ENCODE measurements at places on chromosomes 12 and 14. TPM values are rescaled to one million over a fixed set of nuclear protein-coding genes. Genes with fewer than 3 reads are reported as not detected.

The TAS2R9 gene
- total RNA-seq, result not detected

The KRT84 gene
- total RNA-seq, result not detected

The C14orf180 gene
- not detected for total RNA-seq

The FITM1 gene
- not detected for total RNA-seq

The WNT5B gene
- 0.14 TPM for total RNA-seq

The C1S gene
- 0.40 TPM for total RNA-seq

The HVCN1 gene
- 2.2 TPM for total RNA-seq

The BCL2L14 gene
- not detected for total RNA-seq

The NABP2 gene
- total RNA-seq, result 44.1 TPM

DNA sequence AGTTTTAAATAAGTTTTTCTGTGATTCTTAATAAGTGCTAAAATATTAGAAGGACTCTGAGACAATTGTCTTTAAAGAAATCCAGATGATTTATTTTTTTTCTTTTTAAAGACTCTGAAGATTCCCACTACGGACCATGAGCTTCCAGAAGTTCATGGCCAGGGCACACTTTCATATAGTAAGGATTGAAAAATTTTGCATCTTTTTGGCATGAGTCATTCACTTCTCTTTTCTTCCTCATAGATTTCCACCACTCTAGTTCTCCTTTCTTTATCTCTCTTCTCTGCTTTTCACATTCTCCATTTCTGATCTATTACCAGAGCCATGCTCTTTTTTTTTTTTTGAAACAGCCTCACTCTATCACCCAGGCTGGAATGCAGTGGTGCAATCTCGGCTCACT, 385.8 kb downstream of the FLRT2 start:
- DNase-seq, result no peak

- DNase-seq, result no peak
Measured at GRCh38 chr14:61885203-61885961, 123.2 kb downstream of the SNAPC1 start.

GRCh38 chr14:21509432-21510143, 1.6 kb downstream of the METTL3 start:
- no peak for DNase-seq

- no peak for DNase-seq
Measured at GRCh38 chr12:11023387-11023786, 967 bp upstream of the TAS2R19 start.

DNA sequence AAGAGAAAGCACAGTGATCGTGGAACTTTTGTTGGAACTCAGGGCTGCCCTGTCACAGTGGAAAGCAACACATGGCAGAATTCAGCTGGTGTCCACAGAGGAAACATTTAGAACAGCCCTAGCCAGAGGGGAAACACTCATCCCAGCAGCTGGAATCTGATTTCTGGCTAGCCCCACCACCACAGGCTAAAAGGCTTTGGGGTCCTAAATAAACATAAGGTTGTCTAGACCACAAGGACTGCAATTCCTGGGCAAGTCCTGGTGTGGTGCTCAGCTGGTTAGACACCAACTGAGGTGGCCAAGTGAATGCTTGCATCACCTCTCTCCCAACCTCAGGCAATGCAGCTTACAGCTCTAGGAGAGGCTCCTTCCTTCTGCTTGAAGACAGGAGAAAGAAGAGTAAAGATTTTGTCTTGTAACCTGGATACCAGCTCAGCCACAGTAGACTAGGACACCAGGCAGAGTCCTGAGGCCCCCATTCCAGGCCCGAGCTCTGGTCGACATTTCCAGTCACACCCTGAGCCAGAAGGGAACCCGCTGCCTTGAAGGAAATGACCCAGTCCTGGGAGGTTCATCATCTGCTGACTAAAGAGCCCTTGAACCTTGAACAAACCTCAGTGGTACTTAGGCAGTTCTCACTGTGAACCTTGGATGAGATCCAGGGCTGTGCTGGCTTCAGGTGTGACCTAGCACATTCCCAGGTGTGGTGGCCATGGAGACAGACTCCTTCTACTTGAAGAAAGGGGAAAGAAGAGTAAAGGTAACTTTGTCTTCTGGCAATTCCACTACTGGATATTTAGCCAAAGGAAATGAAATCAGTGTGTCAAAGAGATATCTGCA, 85.4 kb upstream of the PLXNC1 start:
- no peak for DNase-seq

DNA sequence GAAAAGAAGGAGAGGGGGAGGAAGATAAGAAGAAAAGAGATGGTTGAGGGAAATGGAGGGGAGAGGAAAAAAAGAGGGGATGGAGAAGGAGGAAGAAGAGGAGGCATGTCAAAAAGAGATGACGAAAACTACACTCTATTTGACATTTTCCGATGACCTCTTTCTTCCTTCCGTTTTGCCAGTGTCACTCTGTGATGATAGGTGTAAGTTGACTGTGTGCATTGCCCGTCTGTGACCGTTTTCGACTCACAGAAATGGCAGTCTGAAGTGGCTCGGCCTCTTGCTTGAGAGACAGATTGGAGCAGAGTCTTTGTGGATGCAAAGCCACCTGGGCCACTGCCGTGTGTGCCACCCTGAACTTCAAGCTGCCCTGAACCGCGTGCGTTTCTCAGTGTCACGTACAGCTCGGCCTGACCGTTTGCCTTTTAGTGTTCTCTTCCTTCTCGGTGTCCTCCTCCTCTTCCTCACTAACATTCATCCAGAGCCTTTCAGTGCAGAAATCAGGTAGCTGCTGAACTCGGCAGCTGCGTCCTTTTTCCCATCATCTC, 32.7 kb downstream of the ELK3 start:
- DNase-seq, result no peak
